ENCODE measurements at places on chromosomes 5 and 9. TPM values are rescaled to one million over a fixed set of nuclear protein-coding genes. Genes with fewer than 3 reads are reported as not detected.

The PALM2AKAP2 gene
- total RNA-seq, result 20.7 TPM

The IL9 gene
- not detected for total RNA-seq

The LRRC19 gene
- total RNA-seq, result 12.1 TPM

The SPINK7 gene
- not detected for total RNA-seq

The SVEP1 gene
- 18.5 TPM for total RNA-seq

The KIAA0825 gene
- 12.3 TPM for total RNA-seq

The DMRT3 gene
- total RNA-seq, result 0.58 TPM

The MRPL22 gene
- total RNA-seq, result 25.1 TPM

The FOXD4L6 gene
- not detected for total RNA-seq

The NTRK2 gene
- 66.0 TPM for total RNA-seq

The IRGM gene
- 0.12 TPM for total RNA-seq

The KLHL3 gene
- total RNA-seq, result 22.9 TPM

The PCDHB4 gene
- 3.8 TPM for total RNA-seq

The MVB12B gene
- total RNA-seq, result 24.4 TPM

The RGS3 gene
- total RNA-seq, result 65.4 TPM

The PRR16 gene
- total RNA-seq, result 5.1 TPM

The OR1K1 gene
- not detected for total RNA-seq

The STK10 gene
- total RNA-seq, result 30.2 TPM

The KIF12 gene
- 101 TPM for total RNA-seq

The PAIP1 gene
- 60.5 TPM for total RNA-seq

The EPB41L4B gene
- 10.5 TPM for total RNA-seq

The MRPL41 gene
- 33.3 TPM for total RNA-seq

The PCSK1 gene
- 0.18 TPM for total RNA-seq

The IL3 gene
- total RNA-seq, result not detected

The UAP1L1 gene
- total RNA-seq, result 11.2 TPM

The OBP2A gene
- 0.64 TPM for total RNA-seq

The PTPRD gene
- 127 TPM for total RNA-seq

The BARHL1 gene
- total RNA-seq, result not detected

The CD180 gene
- total RNA-seq, result 1.4 TPM

The NREP gene
- total RNA-seq, result 333 TPM

The PCDHGB2 gene
- total RNA-seq, result 8.8 TPM

The SCGB3A2 gene
- total RNA-seq, result 0.93 TPM

The SPATA31A3 gene
- not detected for total RNA-seq

The ANKRD20A1 gene
- total RNA-seq, result 0.88 TPM

The CEP78 gene
- 31.4 TPM for total RNA-seq

The UBTD2 gene
- 38.5 TPM for total RNA-seq

The TMOD1 gene
- total RNA-seq, result 17.2 TPM

The FOCAD gene
- total RNA-seq, result 51.7 TPM

The TMEM174 gene
- total RNA-seq, result 6.8 TPM

The FAM193B gene
- 50.7 TPM for total RNA-seq

The OBP2B gene
- total RNA-seq, result not detected

The PIP5K1B gene
- 7.0 TPM for total RNA-seq

The SPINK6 gene
- total RNA-seq, result not detected

The CYSRT1 gene
- total RNA-seq, result 0.76 TPM

The SLC1A1 gene
- 12.2 TPM for total RNA-seq

The ZDHHC11B gene
- total RNA-seq, result 3.0 TPM

The RMI1 gene
- 11.3 TPM for total RNA-seq

The MAT2B gene
- 72.5 TPM for total RNA-seq

The IFNA16 gene
- total RNA-seq, result not detected

The LAMC3 gene
- 47.9 TPM for total RNA-seq

The ELAVL2 gene
- total RNA-seq, result 2.0 TPM

The SERF1B gene
- total RNA-seq, result 48.2 TPM
